ENCODE measurements at places on chromosomes 4 and X.

DNA sequence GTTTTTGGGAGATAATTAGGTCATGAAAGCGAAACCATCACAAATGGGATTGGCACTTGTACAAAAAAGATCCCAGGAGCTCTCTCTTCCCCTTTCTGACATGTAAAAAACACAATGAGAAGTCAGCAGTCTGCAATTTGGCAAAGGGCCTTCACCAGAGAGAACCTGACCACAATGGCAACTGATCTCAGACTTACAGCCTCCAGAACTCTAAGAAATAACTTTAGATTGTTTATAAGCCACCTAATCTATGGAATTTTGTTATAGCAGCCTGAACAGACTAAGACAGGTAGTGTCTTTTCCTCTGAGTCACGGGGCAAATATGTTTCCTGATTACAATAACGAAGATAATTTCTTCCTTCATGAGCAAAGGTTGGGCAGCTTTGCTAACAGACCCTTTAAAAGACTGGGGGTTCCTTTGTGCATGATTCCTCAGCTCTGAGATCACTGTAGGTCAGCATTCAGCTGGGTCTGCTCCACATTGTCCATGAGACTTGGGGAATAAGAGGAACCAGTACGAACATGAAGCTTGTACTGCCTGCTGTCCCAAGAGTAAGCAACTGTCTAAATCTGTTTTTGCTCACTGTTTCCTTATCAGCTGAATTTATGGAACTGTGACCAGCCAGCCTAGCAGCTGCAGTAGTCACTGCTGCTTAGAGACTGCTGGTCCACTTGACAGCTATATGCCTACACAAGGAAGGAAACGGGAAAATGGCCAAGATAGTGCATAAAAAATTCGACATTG is 191.6 kb downstream of the ANAPC10 start:
- no peak for DNase-seq

DNA sequence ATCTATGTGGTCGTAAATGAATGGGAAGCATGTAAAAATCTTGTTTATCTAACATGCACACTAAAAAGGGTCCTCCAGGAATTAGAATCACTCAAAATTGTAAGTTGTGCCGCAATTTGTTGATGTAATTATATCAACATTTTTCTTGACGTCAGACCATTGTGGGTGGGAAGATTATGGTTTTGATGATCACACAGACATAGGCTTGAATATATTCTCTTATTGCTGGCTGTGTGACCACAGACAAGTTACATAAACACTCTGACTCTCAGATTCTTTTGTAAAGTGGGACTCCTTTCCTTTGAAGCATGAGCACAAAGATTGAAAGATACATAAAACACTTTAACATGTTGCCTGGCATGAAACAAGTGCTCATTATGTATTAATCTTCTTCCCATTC is 51.5 kb downstream of the IL1RAPL1 start:
- DNase-seq, result no peak

GRCh38 chr4:125983168-125983567 is 668.4 kb downstream of the FAT4 start:
- DNase-seq, result no peak

DNA sequence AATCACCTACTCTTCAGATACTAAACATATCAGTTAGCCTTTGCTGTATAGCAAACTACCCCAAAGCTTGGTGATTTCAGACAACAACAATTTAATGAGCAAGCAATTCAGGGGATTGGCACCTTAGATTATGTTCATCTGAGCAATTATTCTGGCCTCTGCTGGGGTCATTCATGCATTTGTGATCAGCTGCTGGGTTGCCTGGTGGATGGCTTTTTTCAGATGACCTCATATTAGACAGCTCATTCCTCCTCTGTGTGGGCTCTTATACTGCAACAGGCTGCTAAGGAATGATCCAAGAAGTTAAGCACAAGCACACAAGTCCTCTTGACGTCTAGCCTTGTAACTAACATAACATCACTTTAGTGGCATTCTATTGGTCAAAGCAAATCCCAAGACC is 153.0 kb upstream of the PPP1R2C start:
- no peak for DNase-seq

DNA sequence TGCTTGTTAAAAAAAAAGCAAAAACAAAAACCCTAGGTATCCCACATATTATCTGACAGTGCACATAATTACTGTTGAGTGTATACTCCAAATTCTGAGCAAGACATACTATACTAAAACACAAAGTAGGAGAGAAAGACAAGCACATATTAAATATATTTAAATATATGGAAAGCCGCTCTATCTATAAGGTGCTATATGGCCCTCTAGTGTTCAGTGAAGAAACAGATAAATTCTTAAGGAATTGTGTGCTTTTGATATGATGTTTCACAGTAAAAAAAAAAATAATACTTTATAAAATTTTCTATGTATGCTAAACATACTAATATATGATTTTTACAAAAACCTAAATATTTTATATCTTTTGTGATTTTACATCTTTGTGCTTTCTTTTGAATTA is 137.8 kb downstream of the FBXW7 start:
- no peak for DNase-seq

DNA sequence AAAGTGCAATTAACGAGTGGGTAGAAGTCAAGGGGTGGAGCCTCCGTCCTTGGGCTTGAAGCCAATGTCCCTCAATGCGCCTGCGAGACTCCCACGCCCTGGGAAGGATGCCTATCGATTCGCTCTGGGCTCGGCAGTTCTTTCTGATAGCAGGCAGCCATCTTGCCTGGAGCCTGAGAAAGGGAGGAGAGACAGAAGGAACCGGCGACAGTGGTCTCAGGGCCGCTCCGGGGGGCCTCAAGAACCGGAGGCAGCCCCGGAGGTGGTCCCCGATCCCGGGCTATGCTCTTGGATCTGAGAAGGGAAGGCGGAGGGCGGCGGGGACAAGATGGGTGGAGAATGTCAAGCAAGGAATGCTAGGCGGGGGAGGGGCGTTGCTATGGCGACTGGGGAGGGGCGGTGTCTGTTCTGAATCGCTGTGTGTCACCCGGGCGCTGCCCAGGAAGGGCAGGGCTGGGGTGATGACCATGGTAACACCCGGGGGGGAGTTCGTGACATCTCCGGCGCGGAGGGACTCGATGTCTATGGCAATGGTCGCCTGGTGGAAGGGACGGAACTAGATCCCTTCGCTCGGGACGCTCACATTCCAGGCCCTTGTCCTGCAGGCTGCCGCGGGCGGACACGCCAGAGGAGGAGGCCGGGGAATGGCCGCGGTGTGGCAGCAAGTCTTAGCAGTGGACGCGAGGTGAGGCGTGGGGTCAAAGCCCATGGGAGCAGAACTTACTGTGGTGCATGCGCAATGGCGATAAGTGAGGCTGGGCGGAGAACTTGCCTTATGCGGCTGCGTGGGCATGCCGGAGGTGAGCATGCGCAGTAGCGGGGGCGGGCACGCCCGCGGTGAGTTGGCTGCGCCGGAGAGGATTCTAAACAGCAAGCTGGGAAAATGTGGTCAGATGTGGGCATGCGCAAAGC is at the start of gene WDR13:
TSS of gene WDR13 (plus strand) at position 140 of the 912 bp plus-strand sequence. CDS start at position 645, 505 bp downstream.
- peak; percentile 77 for DNase-seq

DNA sequence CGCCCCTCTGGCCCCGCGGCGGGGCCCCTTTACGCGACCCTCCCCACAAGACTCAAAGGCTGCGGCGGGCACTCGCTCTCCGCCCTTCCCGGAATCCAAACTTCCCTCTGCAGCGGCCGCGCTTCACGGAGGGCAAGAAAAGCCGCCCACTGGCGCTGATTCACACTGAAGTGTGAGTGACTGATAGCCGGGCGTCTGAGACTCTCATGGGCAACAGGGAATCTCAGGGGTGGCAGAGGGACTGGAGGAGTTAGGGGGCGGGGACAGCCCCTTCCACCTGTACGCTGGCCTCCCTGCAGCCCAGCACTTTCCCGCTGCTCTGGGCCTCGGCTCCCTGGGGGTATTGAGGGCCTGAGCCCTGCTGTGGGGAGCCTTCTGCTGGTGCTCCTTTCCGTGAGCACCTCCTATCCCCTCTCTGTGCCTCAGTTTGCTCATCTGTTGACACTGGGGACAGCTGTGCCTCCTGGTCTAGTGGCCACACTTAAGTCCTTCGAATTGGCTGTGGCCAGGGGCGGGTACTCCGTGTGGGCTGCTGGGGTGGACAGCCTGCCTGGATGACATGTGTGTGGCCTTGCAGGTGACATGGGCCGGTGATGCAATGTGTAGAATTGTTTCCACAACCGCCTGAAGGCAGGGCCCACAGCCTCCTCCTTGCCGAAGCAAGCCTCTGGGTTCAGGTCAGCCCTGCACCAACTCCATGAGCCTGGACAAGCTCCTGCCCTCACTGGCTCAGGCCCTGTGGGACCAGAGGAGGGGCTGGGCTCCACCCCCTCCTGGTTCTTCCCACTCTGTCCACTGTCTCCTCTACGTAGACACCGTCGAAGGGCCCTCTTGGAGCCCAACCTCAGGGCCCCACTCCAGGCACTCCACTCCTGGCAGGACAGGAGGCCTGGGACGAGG is 951 bp downstream of the SH3BP2 start:
- DNase-seq, result no peak

GRCh38 chrX:45196701-45197100 is 4.0 kb downstream of the DIPK2B start:
- DNase-seq, result no peak

- no peak for DNase-seq
Measured at GRCh38 chr4:140837736-140838135, 81.6 kb upstream of the TBC1D9 start.

DNA sequence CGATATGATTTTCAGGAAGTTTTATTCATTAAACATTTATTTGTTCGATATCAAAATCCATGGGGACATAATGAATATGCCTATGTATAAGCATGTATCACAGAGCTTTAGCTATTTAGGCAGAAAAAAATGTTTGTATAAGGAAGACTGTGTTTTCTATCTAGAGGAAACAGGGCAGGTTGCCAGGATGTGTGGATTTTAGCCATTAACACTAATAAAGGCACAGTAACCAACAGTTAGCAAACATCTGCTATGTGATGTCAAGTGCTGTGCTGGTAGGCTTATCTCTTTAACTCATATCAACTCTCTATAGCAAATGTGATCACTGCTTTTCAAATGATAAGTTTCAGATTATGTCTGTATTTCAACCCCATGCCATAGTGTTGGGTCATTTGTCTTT is 708.9 kb upstream of the HS3ST1 start:
- no peak for DNase-seq

Data from stimulated activated CD8-positive, alpha-beta memory T cell treated with anti-CD3 and anti-CD28 coated beads, Interleukin-7, amount 100 ng/mL, for 1 hour (primary cell).